ENCODE measurements at places on chromosomes 2 and 18. TPM values are rescaled to one million over a fixed set of nuclear protein-coding genes. Genes with fewer than 3 reads are reported as not detected.

The VIL1 gene
- total RNA-seq: not detected

The UGT1A3 gene
- total RNA-seq: not detected

The PRSS56 gene
- not detected for total RNA-seq

The COL4A4 gene
- 0.16 TPM for total RNA-seq

The IL36RN gene
- not detected for total RNA-seq

The NAT8 gene
- total RNA-seq: not detected

The TUBA3E gene
- total RNA-seq: not detected
